ENCODE measurements at places on chromosomes 1 and 21.

GRCh38 chr1:207020065-207020708 is 12.4 kb downstream of the C1orf116 start:
- H3K4me3 ChIP-seq, result no peak overlapping the region
- H3K27me3 ChIP-seq, result peaks cover 6% of the 10 kb centered on the region
- DNase-seq, result no peak
- H3K36me3 ChIP-seq, result no peaks in the 10 kb centered on the region
- H3K4me1 ChIP-seq, result peaks cover 21% of the 10 kb centered on the region

DNA sequence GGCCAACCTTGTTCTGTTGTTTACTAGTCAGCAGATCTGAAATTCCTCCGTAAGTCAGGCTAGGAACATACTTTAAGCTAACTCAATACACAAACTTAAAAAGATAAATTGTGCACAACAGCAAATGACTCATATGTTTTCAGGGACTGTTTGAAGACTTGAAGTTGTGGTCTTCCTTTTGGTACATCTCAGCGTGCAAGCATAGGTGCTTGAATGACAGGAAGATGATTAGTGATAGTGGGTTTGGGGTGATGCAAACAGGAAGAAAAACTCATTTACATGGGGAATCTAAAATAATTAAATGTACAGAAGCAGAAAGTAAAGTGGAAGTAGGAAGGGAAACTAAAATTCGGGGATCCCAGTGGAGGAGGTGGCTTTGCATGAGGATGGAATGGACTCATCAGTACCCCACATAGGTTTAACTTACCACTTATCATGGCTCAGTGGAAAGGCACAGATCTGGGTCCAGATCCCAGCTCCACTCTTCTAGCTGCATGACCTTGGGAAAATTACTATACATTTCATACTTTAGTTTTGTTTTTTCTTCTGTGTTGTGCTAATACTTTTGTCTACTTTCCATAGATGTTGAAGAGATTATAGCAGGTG is 122.3 kb downstream of the XCL2 start:
- H3K36me3 ChIP-seq, result no peaks in the 10 kb centered on the region
- peak overlapping the region; percentile 43 for H3K4me3 ChIP-seq
- peak overlapping the region; percentile 6 for H3K27ac ChIP-seq
- peak; percentile 31 for DNase-seq
- no peaks in the 10 kb centered on the region for H3K27me3 ChIP-seq
- H3K4me1 ChIP-seq, result peaks cover 26% of the 10 kb centered on the region

- no peak overlapping the region for H3K4me3 ChIP-seq
- peaks cover 5% of the 10 kb centered on the region for H3K27me3 ChIP-seq
- peaks cover 5% of the 10 kb centered on the region for H3K4me1 ChIP-seq
- no peak for DNase-seq
Observed at GRCh38 chr1:223216531-223217205, 73.6 kb upstream of the TLR5 start.

- H3K27me3 ChIP-seq, result peaks cover 14% of the 10 kb centered on the region
- DNase-seq, result no peak
- no peak overlapping the region for H3K27ac ChIP-seq
- H3K4me3 ChIP-seq, result no peak overlapping the region
Observed at GRCh38 chr1:192826791-192827546, 18.1 kb downstream of the RGS2 start.

GRCh38 chr21:17139696-17140095 is 373.1 kb upstream of the CXADR start:
- DNase-seq, result peak; percentile 2
- H3K4me1 ChIP-seq, result no peaks in the 10 kb centered on the region
- peak overlapping the region; percentile 23 for H3K27ac ChIP-seq
- no peaks in the 10 kb centered on the region for H3K27me3 ChIP-seq

- no peak for DNase-seq
- H3K36me3 ChIP-seq, result peaks cover 3% of the 10 kb centered on the region
- no peak overlapping the region for H3K4me3 ChIP-seq
Observed at GRCh38 chr1:66270119-66270812, 263.7 kb upstream of the SGIP1 start.

GRCh38 chr1:34057347-34058130 is 107.5 kb downstream of the CSMD2 start:
- H3K4me3 ChIP-seq, result no peak overlapping the region
- H3K36me3 ChIP-seq, result no peaks in the 10 kb centered on the region
- H3K27me3 ChIP-seq, result peaks cover 15% of the 10 kb centered on the region
- DNase-seq, result no peak
- no peaks in the 10 kb centered on the region for H3K4me1 ChIP-seq
- no peak overlapping the region for H3K27ac ChIP-seq

- DNase-seq, result no peak
- H3K27me3 ChIP-seq, result no peaks in the 10 kb centered on the region
- no peaks in the 10 kb centered on the region for H3K36me3 ChIP-seq
- no peaks in the 10 kb centered on the region for H3K4me1 ChIP-seq
Observed at GRCh38 chr1:95431235-95431634, 197.2 kb downstream of the RWDD3 start.

DNA sequence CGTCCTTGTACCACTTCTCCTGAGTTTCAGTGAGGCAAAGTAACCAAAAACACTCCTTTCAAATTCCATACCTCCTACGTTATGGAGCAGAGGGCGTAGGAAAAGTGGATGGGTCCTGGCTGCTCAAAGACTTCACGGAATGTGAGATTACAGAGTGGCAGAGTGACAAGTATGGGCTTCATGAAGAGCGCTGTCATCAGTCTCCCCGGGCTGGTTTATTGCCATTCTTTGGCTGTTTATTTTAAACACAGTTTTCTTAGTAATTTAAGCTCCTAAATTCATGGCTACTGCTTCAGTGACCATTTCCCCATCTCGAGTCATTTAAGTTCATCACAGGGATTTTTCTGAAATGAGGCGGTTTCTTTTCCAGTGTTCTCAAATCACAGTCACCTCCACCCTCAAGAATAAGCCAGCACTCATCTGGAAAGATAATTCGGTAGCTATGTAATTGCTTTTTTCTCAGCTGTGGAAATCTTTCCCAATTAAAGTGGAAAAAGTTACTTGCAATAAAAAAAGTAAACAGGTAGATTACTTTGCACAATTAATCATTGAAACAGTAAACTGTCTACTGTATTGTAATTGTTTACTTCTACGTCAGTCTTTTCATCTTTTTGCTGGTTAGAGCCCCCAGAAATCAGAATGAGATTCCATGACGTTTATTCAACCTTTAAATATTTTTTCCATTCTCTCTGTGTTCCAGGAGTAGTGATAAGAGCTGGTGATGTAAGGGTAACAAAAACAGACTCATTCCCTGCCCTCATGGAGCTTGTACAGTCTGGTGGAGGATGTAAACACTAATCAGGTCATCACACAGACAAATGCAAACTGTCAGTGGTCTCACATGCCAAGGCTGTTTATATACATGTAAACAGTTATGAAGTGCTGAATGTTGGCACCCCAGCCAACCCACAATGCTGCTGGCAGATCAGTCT is 3.0 kb upstream of the SMYD2 start:
- peaks cover 24% of the 10 kb centered on the region for H3K4me1 ChIP-seq
- no peak overlapping the region for H3K27ac ChIP-seq
- peaks cover 7% of the 10 kb centered on the region for H3K27me3 ChIP-seq
- H3K36me3 ChIP-seq, result peaks cover 2% of the 10 kb centered on the region

- H3K4me3 ChIP-seq, result no peak overlapping the region
- DNase-seq, result no peak
Observed at GRCh38 chr21:27703791-27704190, 736.9 kb upstream of the ADAMTS5 start.

- H3K4me1 ChIP-seq, result peaks cover 26% of the 10 kb centered on the region
- peak within 1 kb of the TSS; percentile 87 for H3K27ac ChIP-seq
- peak; percentile 99 for DNase-seq
- no peaks in the 10 kb centered on the region for H3K36me3 ChIP-seq
- no peaks in the 10 kb centered on the region for H3K27me3 ChIP-seq
- H3K4me3 ChIP-seq, result peak within 1 kb of the TSS; percentile 87
Observed at GRCh38 chr1:5992026-5992813, at the start of gene NPHP4. Gene NPHP4, minus strand, starts transcription at chr1:5992425. Its CDS starts 6,136 bp downstream, at chr1:5986289.

DNA sequence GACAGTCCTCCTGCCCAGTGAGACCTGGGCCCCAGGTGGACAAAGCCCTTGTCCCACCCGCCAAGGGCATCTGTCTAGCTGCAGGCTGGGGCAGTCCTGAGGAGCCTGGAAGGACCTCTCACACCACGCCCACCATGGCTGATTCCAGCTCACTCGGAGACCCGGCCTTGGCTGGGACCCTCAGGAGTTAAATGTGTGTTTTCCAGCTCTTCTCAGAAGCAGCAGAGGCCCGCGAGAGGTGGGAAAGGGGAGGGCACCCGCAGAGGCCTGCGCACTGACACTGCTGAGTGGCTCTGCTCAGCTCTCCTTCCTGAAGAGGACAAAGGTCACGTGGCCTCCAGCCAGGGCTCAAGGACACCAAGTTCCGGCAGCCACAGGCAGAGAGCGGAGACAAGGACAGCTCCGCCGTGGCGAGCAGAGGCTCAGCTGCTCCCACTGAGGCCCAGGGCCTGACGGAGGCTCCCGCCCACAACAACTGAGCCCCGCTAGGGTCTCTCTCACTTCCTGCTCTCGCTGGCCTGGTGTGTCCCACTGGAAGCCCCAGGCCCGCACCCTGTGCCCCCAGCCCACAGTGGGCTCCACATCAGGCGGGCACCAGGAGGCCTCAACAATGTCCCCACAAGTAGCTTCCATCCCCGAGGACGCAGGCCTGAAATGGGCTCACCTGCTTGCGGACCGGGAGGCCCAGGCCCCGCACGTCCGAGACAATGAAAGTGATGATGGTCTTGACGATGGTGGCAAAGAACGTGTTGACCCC is 16.9 kb downstream of the SLC19A1 start:
- H3K27ac ChIP-seq, result no peak overlapping the region
- no peak for DNase-seq
- no peak overlapping the region for H3K4me3 ChIP-seq
- no peaks in the 10 kb centered on the region for H3K4me1 ChIP-seq
- H3K27me3 ChIP-seq, result no peaks in the 10 kb centered on the region
- peaks cover 37% of the 10 kb centered on the region for H3K36me3 ChIP-seq

DNA sequence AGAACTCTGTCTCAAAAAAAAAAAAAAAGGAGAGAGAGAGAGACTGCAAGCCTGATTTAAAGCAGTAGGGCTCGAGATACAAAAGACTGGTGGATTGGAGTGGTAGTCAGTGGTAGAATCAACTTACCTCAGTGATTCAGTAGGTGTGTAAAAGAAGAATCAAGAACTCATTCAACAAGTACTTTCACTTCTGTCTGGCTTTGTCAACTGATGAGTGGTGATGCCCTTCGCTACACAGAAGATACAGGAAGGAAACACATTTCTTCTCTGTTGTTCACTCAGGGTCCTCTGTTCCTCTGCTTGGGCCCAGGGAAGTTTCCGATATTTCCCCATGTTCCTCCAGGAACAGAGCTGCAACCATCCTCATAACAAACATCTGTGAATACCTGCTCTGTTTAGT is 68.6 kb upstream of the COG2 start:
- no peaks in the 10 kb centered on the region for H3K36me3 ChIP-seq
- H3K4me3 ChIP-seq, result no peak overlapping the region
- no peak overlapping the region for H3K27ac ChIP-seq
- peaks cover 1% of the 10 kb centered on the region for H3K4me1 ChIP-seq
- no peak for DNase-seq

DNA sequence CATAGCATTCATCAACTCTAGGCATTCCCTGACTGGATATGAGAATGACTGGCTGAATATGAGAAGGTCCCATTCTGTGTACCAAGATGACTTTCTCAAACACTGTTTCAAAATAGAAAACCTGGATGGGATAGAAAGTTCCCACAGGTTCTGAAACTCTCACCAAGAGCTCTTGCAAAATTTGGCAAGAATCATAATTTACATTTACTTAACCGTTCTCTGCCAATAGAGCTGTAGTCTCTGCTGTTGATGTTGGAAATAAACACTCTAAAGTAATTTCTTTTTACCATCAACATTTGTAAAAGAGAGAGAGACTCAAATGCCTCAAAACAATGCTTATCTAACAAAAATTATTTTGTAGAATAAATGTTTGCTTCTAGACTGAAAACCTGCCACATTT is 221.1 kb downstream of the LMO4 start:
- H3K4me3 ChIP-seq, result no peak overlapping the region
- H3K4me1 ChIP-seq, result no peaks in the 10 kb centered on the region
- H3K27me3 ChIP-seq, result no peaks in the 10 kb centered on the region
- H3K27ac ChIP-seq, result no peak overlapping the region

DNA sequence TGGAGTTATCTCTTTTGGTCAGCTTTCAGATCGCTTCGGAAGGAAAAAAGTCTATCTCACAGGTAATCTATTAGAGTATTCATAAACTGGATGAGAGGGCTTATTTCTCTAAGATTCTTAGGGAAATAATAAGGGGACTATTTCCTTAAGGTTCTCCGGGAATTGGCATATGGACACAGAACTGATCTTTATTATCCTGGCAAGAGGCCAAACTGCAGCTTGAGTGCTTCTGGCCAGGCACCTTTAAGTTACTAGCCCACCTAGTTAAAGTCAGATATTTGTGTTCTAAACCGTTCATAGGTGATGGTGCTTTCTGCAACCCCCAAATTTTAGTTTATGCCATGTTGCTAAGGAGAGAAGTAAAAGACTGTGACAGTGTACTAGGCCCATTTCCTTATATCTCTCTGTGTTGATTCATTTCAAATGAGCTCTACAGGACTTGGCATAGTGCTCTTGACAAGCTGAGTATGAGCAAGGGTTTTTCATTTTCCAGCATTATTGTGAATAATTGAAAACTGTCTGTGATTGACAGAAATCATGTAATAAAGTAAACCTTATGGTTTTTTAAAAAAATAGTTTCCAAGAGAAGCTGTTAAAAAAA is 43.4 kb downstream of the SLC22A15 start:
- peaks cover 6% of the 10 kb centered on the region for H3K27me3 ChIP-seq
- no peaks in the 10 kb centered on the region for H3K4me1 ChIP-seq
- H3K27ac ChIP-seq, result no peak overlapping the region
- no peaks in the 10 kb centered on the region for H3K36me3 ChIP-seq
- no peak overlapping the region for H3K4me3 ChIP-seq

DNA sequence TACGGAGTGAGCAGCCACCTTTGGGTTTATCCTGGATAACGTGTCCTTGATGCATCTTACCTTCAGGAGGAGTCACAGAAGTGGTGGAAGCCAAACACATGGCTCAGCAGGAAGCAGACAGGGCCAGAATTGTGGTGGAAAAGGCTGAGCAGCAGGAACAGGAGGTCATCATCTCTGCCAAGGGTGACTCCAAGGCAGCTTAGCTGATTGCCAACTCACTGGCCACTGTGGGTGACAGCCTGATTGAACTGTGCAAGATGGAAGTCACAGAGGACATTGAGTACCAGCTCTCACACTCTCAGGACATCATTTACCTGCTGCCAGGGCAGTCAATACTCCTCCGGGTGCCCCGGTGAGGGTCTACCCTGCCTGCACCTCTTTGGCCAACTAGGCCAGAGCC is 179.3 kb downstream of the FAF1 start:
- no peaks in the 10 kb centered on the region for H3K36me3 ChIP-seq
- peaks cover 6% of the 10 kb centered on the region for H3K4me1 ChIP-seq
- no peak for DNase-seq
- H3K27me3 ChIP-seq, result no peaks in the 10 kb centered on the region

- H3K4me1 ChIP-seq, result peaks cover 13% of the 10 kb centered on the region
- H3K4me3 ChIP-seq, result no peak overlapping the region
- peak overlapping the region; percentile 23 for H3K27ac ChIP-seq
- DNase-seq, result no peak
Observed at GRCh38 chr1:24400065-24400464, 13.5 kb downstream of the STPG1 start.

DNA sequence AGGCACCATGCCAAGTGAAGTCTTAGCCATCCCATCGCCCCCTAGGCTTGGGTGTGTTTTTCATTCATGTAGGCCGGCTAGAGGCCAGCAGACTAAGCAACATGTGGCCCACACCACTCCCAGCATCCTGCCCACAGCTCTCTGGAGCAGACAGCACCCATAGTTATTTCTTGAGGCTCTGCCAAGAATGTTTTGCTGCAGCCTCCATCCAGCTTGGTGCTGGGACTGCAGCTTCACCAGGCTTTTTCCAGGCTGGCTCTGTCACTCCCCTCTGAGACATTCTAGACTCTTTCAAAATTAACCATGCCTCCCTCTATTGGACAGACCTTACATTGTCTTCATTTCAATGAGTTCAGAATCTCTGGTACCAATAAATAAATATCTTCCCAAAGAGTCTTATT is 104.2 kb downstream of the DUSP10 start:
- H3K36me3 ChIP-seq, result no peaks in the 10 kb centered on the region
- H3K27ac ChIP-seq, result no peak overlapping the region

Data from activated T-cell treated with anti-CD3 and anti-CD28 coated beads, Interleukin-2, amount 50 U/mL, for 72 hours (primary cell).